ENCODE measurements at places on chromosomes 6 and 20.

DNA sequence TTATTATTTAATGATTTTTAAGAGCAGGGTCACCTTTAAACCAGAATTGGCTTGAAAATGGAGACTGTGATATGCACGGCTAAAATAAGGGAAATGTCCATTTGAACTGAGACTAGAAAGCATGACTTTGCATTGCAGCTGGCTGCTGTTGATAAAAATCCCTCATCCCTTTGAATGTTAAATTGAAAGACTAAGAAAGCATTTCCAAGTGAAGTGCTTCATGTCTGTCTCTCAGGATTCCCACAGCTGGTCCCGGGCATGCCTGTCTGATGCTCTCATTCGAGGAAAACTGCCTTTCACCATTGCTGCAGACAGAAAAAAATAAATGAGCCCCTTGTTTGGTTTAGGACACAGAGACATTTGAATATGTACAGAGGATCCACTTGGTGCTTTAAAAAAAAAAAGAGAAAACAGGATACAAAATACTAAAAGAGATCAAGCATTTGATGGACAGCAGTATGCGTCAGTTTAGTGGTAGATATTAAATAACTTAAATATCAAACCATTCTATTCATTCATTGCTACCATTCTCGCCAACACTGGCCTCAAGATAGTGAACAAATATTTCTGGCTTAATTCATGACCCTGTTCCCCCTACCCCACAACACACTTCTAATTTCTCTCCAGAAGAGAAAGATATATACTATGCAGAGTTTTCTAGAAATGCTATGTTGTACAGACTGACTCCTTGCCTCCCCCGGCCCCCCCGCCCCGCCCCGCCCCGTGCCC is 55.0 kb downstream of the TBC1D7 start:
- no peak for DNase-seq

DNA sequence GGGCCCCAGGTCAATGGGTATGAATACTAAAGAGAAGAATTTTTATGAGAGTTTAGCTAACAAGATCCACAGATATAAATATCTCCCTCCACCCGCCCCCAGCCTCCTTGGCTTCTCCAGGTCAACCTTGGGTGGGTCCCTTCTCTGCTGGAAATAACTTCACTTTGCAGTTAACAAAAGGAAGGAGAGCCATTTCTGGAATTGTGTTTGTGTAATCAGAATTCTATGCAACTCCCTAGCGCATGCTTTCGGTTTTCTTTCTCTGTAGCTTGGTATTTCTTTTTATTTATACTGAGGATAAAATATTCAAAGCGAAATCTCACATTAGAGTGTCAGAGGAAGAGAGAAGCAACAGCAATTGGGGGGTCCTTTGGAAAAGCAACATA is 27.1 kb downstream of the RIPOR2 start:
- no peak for DNase-seq

DNA sequence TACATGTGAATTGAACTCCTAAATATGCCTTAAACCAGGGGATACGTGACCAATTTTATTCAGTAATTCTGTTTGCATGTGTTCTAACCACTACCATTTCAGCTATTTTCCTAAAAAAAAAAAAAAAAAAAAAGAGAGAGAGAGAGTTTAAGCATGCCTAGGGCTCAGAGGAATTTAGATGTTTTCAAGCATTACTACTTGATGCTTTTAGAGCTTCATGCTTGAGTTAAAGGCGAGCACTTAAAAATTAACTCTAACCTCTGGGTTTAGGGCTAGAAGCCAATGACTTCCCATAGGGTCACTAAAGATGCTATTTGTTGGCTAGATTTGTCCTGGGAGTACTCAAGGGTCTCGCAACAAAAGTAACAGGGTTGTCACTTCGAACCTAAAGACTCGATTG is 217.7 kb downstream of the ATXN1 start:
- DNase-seq, result no peak

GRCh38 chr6:139752086-139752485 is 377.6 kb upstream of the CITED2 start:
- no peak for DNase-seq

GRCh38 chr6:150403458-150404246 is 34.8 kb downstream of the IYD start:
- DNase-seq, result peak; percentile 44

- DNase-seq, result no peak
These were observed 568 bp downstream of the CCDC170 start for GRCh38 chr6:151494235-151494935.

DNA sequence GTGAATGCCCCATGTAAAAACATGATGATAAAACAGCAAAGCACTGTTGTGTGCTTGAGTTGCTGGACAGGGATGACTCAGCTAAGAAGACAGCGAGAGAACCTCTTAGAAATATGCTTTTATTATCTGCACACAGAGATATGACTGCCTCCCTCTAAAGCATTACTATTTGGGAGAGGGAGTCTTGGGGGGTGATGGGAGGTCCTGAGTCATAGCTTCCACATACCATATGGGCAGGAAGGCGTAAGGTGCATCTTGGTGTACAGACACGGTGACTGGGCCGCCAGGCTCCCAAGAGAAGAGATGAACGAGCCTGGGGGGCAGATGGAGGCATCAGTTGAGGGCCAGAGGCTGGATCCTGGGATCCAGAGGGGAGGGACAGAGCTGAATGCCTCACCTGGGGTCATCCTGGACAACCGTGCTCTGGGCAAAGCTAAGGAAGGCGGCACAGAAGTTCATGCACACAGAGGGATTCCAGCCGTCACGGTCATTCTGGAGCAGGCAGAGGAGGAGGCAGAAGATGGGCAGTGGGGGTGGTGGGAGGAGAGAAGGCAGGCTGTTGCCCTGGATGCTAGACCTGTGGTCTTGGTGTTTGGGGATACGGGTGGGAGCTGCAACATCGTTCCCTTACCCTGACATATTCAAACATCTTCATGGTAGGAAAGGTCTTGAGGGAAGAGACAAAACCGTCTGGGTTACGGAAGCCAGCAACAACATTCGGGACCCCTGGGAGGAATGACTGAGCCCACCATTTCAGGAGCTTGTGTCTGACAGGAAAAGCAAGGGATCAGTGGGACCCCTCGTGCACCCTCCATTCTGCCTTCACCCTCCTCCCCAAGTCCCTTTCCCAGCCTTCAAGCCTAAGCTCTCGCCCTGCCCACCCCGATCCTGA is 2.0 kb downstream of the DXO start:
- no peak for DNase-seq

DNA sequence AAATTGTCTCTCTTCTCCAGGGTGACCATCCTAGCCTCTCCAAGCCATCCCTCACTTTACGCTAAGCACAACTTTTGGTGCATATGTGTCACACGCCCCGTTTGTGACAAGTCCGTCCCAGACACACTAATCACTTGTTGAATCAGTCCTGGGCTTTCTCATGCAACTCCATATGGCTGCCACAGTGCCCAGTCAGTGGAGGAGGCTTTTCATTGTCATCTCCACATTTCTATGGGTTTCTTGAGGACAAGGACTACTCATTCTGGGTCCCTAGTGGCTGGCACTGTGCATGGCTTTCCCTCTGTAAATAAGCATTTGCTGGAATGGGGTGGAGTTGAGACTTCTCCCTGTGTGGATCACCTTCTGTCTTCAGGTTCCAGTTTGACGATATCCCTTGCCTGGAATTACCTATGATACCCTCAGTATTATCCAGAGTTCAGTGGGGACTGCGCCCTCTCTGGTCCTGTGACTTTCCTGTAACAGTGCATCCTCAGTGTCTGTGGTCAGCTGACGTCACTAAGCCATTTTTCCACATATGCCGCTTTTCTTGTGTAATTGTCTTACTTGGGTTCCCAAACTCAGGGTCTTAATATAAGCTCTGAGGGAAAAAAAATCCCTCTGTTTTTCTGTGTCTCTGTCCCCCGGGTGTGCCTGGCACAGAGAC is 59.8 kb upstream of the MYL9 start:
- peak; percentile 97 for DNase-seq

DNA sequence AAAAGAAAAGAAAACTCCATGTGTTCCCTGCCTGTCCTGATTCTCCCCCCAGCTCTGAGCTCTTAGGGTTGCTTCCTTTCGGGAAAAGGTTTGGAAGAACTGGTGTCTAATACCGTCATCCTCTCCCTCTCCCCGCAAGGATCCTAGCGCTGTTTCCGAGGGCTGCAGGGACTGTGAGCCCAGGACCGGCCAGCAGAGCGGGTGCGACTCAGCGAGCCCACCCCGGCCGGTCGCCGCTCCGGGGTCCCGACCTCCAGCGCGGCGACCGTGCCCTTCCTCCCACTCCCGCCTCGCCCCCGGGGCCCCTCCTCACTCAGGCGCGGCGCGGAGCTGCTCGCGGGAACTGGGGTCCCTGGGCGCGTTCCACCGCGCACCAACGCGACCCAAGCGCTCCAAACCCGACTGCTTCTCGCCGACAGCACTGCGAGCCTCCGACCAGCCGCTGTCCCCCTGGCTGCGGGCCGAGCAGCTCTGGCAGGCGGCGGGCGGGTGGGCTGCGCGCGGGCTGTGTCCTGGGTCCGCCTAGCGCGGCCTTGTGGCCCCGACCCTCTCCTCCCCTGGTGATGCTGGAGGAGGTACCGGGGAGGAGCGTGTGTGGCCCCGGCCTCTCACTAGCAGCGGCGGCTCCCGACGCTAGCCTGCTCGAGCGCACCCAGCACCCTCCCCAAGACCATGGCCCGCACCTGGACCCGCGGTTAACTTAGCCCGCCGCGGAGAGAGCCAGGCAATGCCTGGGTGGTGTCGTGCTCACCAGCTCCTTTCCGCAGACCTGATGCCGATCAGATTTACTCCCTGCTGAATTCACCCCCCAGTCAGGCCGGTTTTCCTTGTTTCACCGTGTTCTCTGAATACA is at the start of gene PLA2G7:
Gene PLA2G7, minus strand, starts transcription at position 509 of the 853 bp plus-strand sequence. CDS start 12,484 bp downstream, outside the sequence.
- DNase-seq, result peak; percentile 12

GRCh38 chr20:32304131-32304746 is 26.8 kb downstream of the KIF3B start:
- no peak for DNase-seq

- DNase-seq, result no peak
These were observed 10.7 kb downstream of the ANGPT4 start for GRCh38 chr20:905396-905961.

- DNase-seq, result peak; percentile 61
These were observed 11.4 kb downstream of the LBP start for GRCh38 chr20:38357653-38358207.

- DNase-seq, result no peak
These were observed 189.9 kb downstream of the EYA4 start for GRCh38 chr6:133431031-133431430.

DNA sequence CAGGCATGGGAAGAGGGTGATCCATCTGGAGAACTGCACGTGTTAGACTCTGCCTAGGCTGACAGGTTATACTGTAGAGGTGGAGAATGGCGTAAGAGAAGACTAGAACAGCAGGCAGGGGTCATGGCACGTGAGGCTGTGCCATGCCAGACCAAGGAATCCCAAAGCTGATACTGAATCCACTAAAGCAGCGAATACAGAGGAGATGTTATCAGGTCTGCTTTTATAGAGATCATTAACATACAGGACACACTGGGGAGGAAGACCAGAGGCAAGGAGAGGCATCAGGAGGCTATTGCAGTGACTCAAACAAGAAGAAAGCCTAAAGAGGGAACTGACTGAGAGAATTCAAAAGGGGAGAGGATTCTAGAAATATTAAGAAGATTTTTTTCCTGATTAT is 12.9 kb downstream of the PHACTR1 start:
- DNase-seq, result no peak

DNA sequence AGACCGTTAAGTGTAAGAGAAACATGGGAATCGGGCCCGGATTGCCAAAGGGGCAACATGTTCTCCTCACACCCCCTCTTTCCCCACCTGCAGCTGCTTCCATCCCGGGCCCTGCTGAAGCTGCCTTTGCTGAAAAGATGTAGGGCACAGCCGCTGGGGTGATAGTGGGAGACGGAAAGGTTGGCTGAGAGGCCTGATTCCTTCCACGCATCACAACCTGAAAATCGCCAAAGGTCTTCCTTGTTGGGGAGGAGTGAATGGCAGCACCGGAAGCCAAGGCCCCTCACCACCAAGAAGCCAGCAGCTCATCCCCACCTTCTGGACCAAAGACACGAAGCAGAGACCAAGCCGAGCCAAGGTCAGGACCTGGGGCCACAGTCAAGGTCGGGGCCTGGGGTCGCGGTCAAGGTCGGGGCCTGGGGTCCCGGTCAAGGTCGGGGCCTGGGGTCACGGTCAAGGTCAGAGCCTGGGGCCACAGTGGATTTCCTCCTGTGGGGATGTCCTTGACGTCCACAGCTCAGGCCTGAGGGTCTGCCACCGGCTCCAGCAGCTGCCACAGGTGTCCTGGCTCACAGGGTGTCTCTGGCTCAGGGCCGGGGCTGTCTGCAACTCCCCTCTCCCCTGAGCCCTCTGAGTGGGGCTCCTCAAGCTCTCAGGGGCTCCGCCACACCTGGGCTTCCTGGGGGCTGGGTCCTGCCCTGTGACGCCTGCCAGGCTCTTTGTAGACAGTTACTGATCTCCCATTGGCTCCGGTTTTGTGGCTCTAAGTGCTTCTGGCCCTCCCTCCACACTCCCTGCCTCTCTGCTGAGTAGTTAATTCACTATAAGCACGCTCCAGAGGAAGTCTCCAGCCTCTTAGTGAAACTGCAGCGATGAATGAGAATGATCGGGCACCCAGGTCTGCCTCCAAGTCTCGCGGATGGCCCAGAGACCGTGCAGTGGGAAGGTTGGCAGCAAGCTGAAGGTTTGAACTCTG is 5.5 kb upstream of the CHRNA4 start:
- peak; percentile 13 for DNase-seq

DNA sequence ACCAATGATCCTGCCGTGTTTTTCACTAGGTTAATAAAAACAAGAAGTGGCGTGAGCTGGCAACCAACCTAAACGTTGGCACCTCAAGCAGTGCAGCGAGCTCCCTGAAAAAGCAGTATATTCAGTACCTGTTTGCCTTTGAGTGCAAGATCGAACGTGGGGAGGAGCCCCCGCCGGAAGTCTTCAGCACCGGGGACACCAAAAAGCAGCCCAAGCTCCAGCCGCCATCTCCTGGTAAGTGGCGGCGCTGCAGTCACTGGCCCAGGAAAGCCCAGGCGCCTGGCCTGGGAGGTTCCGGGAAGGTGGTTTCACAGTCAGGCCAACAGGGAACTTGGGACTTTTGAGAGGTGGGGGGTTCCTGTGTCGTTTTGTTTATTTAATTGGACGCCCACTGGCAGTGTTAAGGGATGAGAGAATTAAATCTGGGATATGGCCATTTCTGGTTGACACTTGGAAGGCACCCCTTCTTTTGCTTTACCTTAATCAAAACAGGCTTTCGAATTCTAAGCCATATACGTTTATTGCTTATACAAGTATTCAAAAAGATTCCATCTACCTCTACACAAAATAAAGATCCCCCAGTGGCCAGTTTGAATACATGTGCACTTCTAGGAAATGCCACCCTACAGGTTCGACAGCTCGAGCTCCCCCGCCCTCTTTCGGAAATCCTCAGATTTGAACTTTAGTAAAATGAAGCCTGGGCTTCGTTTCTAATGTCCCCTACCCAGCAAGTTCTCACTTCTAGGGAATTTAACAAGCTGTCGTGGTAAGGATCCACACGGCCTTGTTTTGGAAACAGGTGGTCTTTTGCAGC is 138.9 kb downstream of the TMEM242 start:
- peak; percentile 70 for DNase-seq

All from SK-MEL-5 (cell line).